Neural crest cell (in vitro differentiated cells): ENCODE measurements at places on chromosomes 3 and 15.

GRCh38 chr15:75989045-75989444, 23.2 kb downstream of the NRG4 start:
- no peaks in the 10 kb centered on the region for H3K4me1 ChIP-seq
- no peak overlapping the region for H3K4me3 ChIP-seq
- no peaks in the 10 kb centered on the region for H3K36me3 ChIP-seq
- no peak for DNase-seq
- H3K27me3 ChIP-seq = no peaks in the 10 kb centered on the region

GRCh38 chr15:81783586-81783985, 262.2 kb downstream of the MEX3B start:
- no peak overlapping the region for H3K27ac ChIP-seq
- peaks cover 15% of the 10 kb centered on the region for H3K36me3 ChIP-seq
- H3K4me3 ChIP-seq = no peak overlapping the region
- no peaks in the 10 kb centered on the region for H3K27me3 ChIP-seq

DNA sequence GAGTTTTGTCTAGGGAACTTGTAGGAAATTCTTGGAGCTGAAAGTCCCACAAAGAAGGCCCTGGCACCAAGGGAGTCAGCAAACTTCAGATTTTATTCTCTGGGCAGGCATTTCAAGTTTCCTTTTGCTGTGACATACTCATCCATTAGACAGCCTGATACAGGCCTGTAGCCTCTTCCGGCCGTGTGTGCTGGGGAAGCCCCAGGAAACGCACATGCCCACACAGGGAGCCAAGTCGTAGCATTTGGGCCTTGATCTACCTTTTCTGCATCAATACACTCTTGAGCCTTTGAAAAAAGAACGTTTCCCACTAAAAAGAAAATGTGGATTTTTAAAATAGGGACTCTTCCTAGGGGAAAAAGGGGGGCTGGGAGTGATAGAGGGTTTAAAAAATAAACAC, 15.0 kb downstream of the TIGIT start:
- H3K27ac ChIP-seq = no peak overlapping the region
- H3K27me3 ChIP-seq = no peaks in the 10 kb centered on the region
- no peaks in the 10 kb centered on the region for H3K4me1 ChIP-seq
- DNase-seq = no peak
- no peak overlapping the region for H3K4me3 ChIP-seq

DNA sequence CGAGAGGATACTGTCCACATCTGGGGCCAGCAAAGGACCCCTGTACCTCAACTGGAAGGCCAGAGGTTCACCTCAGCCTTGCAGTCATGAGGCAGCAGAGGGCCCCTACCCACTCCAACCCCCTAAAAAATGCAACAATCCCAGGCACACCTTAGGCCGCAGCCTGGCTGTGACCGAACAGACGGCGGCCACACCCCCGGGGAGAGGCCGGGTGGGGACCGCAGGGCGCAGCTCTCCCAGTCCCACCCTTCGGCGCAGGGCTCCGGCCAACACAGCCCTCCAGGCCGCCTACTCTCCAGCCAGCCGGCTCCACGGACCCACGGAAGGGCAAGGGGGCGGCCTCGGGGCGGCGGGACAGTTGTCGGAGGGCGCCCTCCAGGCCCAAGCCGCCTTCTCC, 457 bp upstream of the DNAJA4 start:
- no peak overlapping the region for H3K4me3 ChIP-seq
- H3K36me3 ChIP-seq = no peaks in the 10 kb centered on the region
- H3K4me1 ChIP-seq = peaks cover 16% of the 10 kb centered on the region
- H3K27me3 ChIP-seq = peaks cover 3% of the 10 kb centered on the region
- no peak overlapping the region for H3K27ac ChIP-seq

- H3K27ac ChIP-seq = peak overlapping the region; percentile 30
- DNase-seq = no peak
- H3K4me1 ChIP-seq = peaks cover 21% of the 10 kb centered on the region
- no peaks in the 10 kb centered on the region for H3K27me3 ChIP-seq
Measured at GRCh38 chr3:30496066-30496966, 110.1 kb upstream of the TGFBR2 start.

- no peaks in the 10 kb centered on the region for H3K27me3 ChIP-seq
- peaks cover 20% of the 10 kb centered on the region for H3K4me1 ChIP-seq
- peaks cover 9% of the 10 kb centered on the region for H3K36me3 ChIP-seq
- DNase-seq = no peak
- no peak overlapping the region for H3K27ac ChIP-seq
Measured at GRCh38 chr3:8712045-8712907, 21.3 kb upstream of the CAV3 start.

DNA sequence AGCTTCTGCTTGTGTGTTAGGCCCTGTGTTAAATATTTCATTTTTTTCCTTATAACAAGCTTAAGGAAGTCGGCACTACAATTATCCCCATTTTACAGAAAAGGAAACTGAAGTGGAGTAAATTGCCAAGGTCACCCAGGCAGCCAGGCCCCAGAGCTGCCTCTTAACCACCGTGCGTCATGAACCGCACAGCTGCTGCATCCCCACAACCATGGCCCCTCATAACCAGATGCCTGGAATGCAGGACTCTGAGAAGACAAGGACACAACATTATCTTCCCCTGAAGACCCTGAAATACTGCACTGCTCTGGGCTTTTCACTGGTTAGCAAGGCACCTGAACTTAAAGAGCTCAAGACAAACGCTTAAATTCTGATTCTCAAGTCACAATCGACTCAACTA, 14.6 kb downstream of the LRIG1 start:
- DNase-seq = no peak
- no peaks in the 10 kb centered on the region for H3K27me3 ChIP-seq
- H3K27ac ChIP-seq = peak overlapping the region; percentile 5
- no peaks in the 10 kb centered on the region for H3K36me3 ChIP-seq
- peaks cover 84% of the 10 kb centered on the region for H3K4me1 ChIP-seq

DNA sequence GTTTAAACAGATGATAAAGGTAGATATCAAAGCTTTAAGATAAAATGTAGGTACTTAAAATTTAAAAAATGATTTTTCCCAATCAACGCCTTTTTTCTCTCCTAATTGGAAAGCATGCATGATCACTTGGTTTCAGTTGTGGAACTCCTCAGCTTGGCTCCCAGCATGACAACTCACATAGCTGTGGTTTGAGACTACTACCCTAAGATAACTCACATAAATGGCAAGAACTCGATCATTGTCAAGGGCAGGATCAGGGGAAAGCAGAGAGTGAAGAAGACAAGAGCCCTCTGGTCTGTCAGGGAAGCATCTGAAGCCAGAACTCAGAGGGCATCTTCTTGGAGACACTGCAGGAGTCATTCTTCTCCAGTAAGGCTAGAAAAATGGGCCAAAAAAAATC, 516.7 kb downstream of the NTRK3 start:
- no peak overlapping the region for H3K4me3 ChIP-seq
- H3K36me3 ChIP-seq = no peaks in the 10 kb centered on the region
- DNase-seq = no peak
- peaks cover 13% of the 10 kb centered on the region for H3K4me1 ChIP-seq
- no peaks in the 10 kb centered on the region for H3K27me3 ChIP-seq

- H3K4me1 ChIP-seq = peaks cover 8% of the 10 kb centered on the region
- DNase-seq = no peak
- H3K4me3 ChIP-seq = no peak overlapping the region
- no peaks in the 10 kb centered on the region for H3K36me3 ChIP-seq
Measured at GRCh38 chr3:101870138-101870537, 20.8 kb downstream of the NFKBIZ start.

DNA sequence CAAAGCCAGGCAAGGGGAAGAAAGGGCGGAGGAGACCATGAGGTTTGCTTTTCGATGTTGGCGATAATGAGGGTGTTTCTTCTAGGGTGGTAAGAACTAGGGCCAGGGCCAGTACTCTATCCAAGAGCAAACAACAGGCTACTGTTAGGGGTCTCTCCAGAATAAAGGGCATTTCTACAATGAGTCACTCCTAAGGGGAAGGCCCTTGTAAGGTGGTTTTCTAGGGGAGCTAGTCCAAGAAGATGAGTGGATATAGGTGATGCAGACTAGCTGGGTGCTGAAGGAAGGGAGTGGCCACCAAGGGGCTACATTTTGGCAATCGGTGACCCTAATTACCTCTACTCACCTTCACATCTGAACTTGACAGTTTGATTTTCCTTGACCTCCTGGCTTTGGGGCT, 148.5 kb upstream of the HACD2 start:
- H3K27ac ChIP-seq = no peak overlapping the region
- H3K27me3 ChIP-seq = no peaks in the 10 kb centered on the region
- H3K4me1 ChIP-seq = peaks cover 3% of the 10 kb centered on the region
- H3K36me3 ChIP-seq = peaks cover 5% of the 10 kb centered on the region

DNA sequence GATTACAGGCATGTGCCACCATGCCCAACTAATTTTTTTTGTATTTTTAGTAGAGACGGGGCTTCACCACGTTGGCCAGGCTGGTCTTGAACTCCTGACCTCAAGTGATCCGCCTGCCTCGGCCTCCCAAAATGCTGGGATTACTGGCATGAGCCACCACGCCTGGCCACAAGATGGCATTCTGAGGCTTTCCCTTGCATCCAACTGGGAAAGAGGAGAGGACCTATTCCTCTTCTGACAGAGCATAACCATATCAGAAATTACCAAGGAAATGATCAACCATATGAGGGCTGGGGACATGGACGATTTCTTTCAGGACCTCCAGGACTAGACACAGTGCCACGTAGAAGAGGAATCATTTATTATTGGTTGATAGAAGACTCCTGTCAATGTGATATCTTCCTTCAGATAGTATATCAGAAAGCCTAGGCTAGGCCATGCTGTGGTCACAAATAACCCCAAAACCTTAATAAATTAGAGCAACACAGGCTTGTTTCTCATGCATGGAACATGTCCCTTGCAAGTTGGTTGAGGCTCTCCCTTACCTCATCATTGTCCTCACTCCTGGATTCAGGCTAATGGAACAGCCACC, 372.3 kb upstream of the IL12A start:
- no peak overlapping the region for H3K27ac ChIP-seq
- H3K27me3 ChIP-seq = no peaks in the 10 kb centered on the region
- peaks cover 12% of the 10 kb centered on the region for H3K4me1 ChIP-seq
- H3K36me3 ChIP-seq = no peaks in the 10 kb centered on the region

GRCh38 chr3:146823622-146824021, 218.5 kb upstream of the PLSCR5 start:
- H3K4me3 ChIP-seq = no peak overlapping the region
- no peaks in the 10 kb centered on the region for H3K36me3 ChIP-seq
- H3K4me1 ChIP-seq = no peaks in the 10 kb centered on the region
- DNase-seq = no peak

- no peak overlapping the region for H3K27ac ChIP-seq
- peaks cover 24% of the 10 kb centered on the region for H3K27me3 ChIP-seq
- peaks cover 60% of the 10 kb centered on the region for H3K4me1 ChIP-seq
- H3K36me3 ChIP-seq = no peaks in the 10 kb centered on the region
Measured at GRCh38 chr3:155748611-155749365, 3.9 kb upstream of the PLCH1 start.

- H3K36me3 ChIP-seq = no peaks in the 10 kb centered on the region
- H3K27ac ChIP-seq = no peak overlapping the region
- H3K4me1 ChIP-seq = peaks cover 7% of the 10 kb centered on the region
- no peak for DNase-seq
- H3K4me3 ChIP-seq = no peak overlapping the region
Measured at GRCh38 chr3:118946449-118946848, 88.2 kb downstream of the IGSF11 start.

GRCh38 chr3:175726228-175726627, 867.1 kb downstream of the NAALADL2 start:
- DNase-seq = no peak
- no peaks in the 10 kb centered on the region for H3K36me3 ChIP-seq
- H3K27me3 ChIP-seq = no peaks in the 10 kb centered on the region

- no peak overlapping the region for H3K4me3 ChIP-seq
- peaks cover 29% of the 10 kb centered on the region for H3K36me3 ChIP-seq
- no peaks in the 10 kb centered on the region for H3K27me3 ChIP-seq
- DNase-seq = no peak
- H3K27ac ChIP-seq = no peak overlapping the region
Measured at GRCh38 chr3:171095063-171095462, 68.5 kb upstream of the SLC2A2 start.

GRCh38 chr3:136380530-136380929, 130.4 kb downstream of the PCCB start:
- H3K4me1 ChIP-seq = no peaks in the 10 kb centered on the region
- no peaks in the 10 kb centered on the region for H3K27me3 ChIP-seq
- H3K36me3 ChIP-seq = peaks cover 6% of the 10 kb centered on the region
- H3K4me3 ChIP-seq = no peak overlapping the region

- no peaks in the 10 kb centered on the region for H3K4me1 ChIP-seq
- peaks cover 10% of the 10 kb centered on the region for H3K27me3 ChIP-seq
- DNase-seq = no peak
- no peak overlapping the region for H3K27ac ChIP-seq
- H3K4me3 ChIP-seq = no peak overlapping the region
Measured at GRCh38 chr3:99761415-99762165, 56.1 kb upstream of the CMSS1 start.

- DNase-seq = no peak
- H3K4me1 ChIP-seq = no peaks in the 10 kb centered on the region
- H3K4me3 ChIP-seq = no peak overlapping the region
- H3K27ac ChIP-seq = no peak overlapping the region
Measured at GRCh38 chr15:32007355-32007960, 22.9 kb upstream of the CHRNA7 start.

DNA sequence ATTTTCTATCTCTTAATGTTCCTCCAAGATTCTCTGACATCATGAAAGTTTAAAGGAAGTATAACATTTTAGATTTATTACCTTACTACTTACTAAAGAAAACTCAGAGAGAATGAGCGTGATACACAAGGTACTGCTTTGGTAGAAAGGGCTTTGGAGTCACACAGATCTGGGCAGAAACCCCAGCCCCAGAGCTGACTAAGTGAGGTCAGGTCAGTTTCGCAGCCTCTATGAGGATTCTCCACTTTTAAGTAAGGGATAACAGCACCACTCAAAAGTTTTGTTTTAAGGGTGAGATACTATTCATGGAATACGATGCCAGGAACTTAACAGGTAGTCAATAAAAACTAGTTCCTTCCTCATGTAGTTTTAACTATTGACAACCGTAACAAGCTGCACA, 76.1 kb downstream of the CLDN11 start:
- no peaks in the 10 kb centered on the region for H3K27me3 ChIP-seq
- H3K4me3 ChIP-seq = no peak overlapping the region
- H3K27ac ChIP-seq = no peak overlapping the region
- no peaks in the 10 kb centered on the region for H3K36me3 ChIP-seq
- DNase-seq = no peak

DNA sequence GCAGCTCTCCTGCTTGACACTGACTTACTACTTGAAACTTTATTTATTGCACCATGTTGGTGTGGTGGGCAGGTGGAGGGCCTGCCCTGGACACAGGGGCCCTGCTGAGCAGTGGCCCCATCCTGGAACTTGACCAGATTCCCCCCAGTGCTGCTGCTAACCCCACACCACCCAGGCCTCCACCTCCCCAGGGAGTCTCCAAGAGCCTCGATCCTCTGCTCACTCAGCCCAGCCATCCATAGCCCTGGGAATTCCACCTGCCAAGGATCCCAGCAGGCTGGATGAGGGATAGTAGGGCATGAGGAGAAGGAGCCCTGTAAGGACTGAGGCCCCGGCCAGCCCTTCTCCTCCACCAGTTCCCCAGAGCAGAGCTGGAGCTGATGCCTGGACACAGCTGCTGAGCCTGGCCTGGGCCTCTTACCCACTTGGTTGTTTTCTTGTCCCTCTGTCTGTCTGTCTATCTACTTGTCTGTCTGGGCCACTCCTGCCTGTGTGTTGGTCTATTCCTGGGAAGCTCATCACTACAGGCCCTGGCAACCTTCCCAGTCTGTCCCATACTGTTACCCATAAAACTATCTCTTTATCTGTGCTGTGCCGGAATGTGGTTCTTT, 2.8 kb downstream of the CHAC1 start:
- peak overlapping the region; percentile 54 for H3K4me3 ChIP-seq
- no peaks in the 10 kb centered on the region for H3K36me3 ChIP-seq
- H3K27ac ChIP-seq = no peak overlapping the region
- peaks cover 8% of the 10 kb centered on the region for H3K27me3 ChIP-seq
